Left lung (tissue), 14 donors: ENCODE measurements at places on chromosomes 16 and 17. TPM values are rescaled to one million over a fixed set of nuclear protein-coding genes. Genes with fewer than 3 reads are reported as not detected.

GRCh38 chr17:65576939-65577338 lies 15.5 kb upstream of the AXIN2 start:
- H3K27ac ChIP-seq, result no peak overlapping the region
- H3K27me3 ChIP-seq, result no peaks in the 10 kb centered on the region
- no peaks in the 10 kb centered on the region for H3K4me1 ChIP-seq
- DNase-seq, result no peak

DNA sequence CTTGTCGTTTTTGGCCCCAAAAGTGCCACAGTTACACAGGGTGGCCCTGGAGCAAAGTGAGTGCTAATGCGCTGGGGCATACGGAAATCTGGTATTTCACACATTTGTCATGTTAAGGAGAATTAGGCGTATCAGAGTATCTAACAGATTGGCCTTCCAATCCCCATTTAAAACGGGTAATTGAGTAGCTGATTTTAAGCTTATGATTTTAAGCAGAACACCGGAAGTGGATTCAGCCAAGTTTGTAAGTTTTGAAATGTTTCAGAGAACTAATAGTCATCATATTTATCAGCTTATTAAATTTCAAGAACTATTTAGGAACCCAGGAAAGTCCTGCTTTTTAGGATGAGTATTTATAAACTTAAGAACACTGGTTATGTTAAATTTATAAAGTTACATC lies 19.5 kb downstream of the LRRC75A start:
- no peak overlapping the region for H3K27ac ChIP-seq
- H3K36me3 ChIP-seq, result no peaks in the 10 kb centered on the region
- no peaks in the 10 kb centered on the region for H3K27me3 ChIP-seq

DNA sequence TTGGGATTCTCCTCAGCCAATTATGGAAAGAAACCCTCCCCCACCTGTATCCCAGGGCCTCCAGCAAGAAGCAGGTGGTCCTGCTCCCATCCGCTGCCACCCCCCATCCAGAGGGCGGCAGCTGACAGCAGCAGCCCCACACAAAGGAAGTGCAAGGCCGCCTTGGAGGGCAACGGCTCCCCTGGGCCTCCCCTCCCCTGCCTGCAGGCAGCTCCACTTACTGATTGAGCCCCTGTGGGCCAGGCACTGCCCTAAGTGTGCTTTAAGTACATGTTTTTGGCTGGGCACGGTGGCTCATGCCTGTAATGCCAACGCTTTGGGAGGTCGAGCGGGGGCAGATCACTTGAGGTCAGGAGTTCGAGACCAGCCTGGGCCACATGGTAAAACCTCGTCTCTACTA lies 257.6 kb downstream of the PARN start:
- H3K4me1 ChIP-seq, result no peaks in the 10 kb centered on the region
- no peak overlapping the region for H3K27ac ChIP-seq
- H3K36me3 ChIP-seq, result no peaks in the 10 kb centered on the region
- no peak overlapping the region for H3K4me3 ChIP-seq
- H3K27me3 ChIP-seq, result peaks cover 4% of the 10 kb centered on the region

- no peak overlapping the region for H3K4me3 ChIP-seq
- no peaks in the 10 kb centered on the region for H3K36me3 ChIP-seq
- H3K27ac ChIP-seq, result no peak overlapping the region
- H3K4me1 ChIP-seq, result peaks cover 5% of the 10 kb centered on the region
- no peak for DNase-seq
These were observed 106.8 kb downstream of the SEC14L1 start for GRCh38 chr17:77247609-77248008.

Gene WFDC1
- total RNA-seq, result 21.6 TPM

Gene KCNG4
- total RNA-seq, result not detected
